ENCODE measurements at places on chromosomes 4 and X. TPM values are rescaled to one million over a fixed set of nuclear protein-coding genes. Genes with fewer than 3 reads are reported as not detected.

The P2RY10 gene
- total RNA-seq: not detected

The INTS6L gene
- 2.1 TPM for total RNA-seq

The MAGEC2 gene
- total RNA-seq: 111 TPM

The TMSB15C gene
- total RNA-seq: 0.56 TPM

The BGN gene
- 7.9 TPM for total RNA-seq

The HAUS7 gene
- total RNA-seq: 68.3 TPM

The MAGEB10 gene
- total RNA-seq: not detected

The GAGE12J gene
- total RNA-seq: 0.57 TPM

The SSX4B gene
- 0.53 TPM for total RNA-seq

The DNAAF6 gene
- total RNA-seq: not detected

The CPLX1 gene
- total RNA-seq: 0.05 TPM

The PPP1R2C gene
- not detected for total RNA-seq

The RRH gene
- not detected for total RNA-seq

The COL4A5 gene
- 4.9 TPM for total RNA-seq

The AMTN gene
- not detected for total RNA-seq

The KCND1 gene
- total RNA-seq: 0.96 TPM

The JADE1 gene
- 21.8 TPM for total RNA-seq

The SYTL5 gene
- 66.9 TPM for total RNA-seq

The PLXNB3 gene
- 33.5 TPM for total RNA-seq

The OTC gene
- not detected for total RNA-seq

The HAND2 gene
- total RNA-seq: 6.6 TPM

Data from A375 (cell line).